ENCODE measurements at places on chromosomes 5 and 9. TPM values are rescaled to one million over a fixed set of nuclear protein-coding genes. Genes with fewer than 3 reads are reported as not detected.

TAF11L5 gene
- not detected for total RNA-seq

DNA sequence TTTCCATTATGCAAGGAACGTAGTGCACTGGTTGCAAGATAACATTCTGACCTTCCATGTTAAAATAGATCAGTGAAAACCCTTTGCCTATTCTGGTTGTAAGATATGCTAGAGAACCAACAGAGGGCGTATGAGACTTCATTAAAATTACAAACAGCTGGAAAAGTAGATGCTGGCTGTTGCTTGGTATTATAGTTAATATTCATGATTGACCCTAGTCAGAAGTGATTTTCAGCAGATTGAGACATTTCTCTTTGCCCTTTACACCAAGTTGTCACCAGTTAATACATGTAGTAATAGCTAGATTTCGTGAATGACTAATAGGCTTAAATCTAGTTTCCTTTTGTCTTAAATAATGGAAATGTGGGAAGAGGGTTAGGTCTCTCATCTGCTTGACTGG is 13.8 kb upstream of the FGF18 start:
- DNase-seq, result no peak

- DNase-seq, result no peak
Measured at GRCh38 chr5:135985951-135986350, 31.2 kb upstream of the LECT2 start.

ADAMTSL2 gene
- 8.8 TPM for total RNA-seq

GRCh38 chr5:103690676-103691075 is 128.1 kb upstream of the NUDT12 start:
- DNase-seq, result no peak

CNTNAP3 gene
- total RNA-seq, result 9.4 TPM

DOK3 gene
- 7.9 TPM for total RNA-seq

GRCh38 chr5:143601917-143602333 is 198.4 kb upstream of the NR3C1 start:
- DNase-seq, result no peak

DNA sequence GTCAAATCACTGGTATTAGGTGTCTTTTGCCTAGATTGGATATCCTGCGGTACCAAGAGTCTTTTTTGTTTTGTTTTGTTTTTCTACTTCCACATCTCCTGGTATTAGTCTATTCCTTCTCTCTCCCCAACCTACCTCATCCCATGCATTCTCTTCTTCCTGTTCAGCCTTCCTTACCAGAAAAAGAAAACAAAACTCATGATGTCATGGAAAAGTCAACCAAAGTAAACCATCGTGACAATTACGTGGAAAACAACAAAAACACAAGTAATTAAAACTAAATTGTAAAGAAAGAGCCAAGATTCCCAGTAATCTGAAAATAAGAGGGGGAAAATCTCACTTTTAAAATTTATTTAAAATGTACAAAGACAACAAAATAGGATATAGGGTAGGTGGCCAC is 38.3 kb downstream of the TMEM167A start:
- no peak for DNase-seq

DNA sequence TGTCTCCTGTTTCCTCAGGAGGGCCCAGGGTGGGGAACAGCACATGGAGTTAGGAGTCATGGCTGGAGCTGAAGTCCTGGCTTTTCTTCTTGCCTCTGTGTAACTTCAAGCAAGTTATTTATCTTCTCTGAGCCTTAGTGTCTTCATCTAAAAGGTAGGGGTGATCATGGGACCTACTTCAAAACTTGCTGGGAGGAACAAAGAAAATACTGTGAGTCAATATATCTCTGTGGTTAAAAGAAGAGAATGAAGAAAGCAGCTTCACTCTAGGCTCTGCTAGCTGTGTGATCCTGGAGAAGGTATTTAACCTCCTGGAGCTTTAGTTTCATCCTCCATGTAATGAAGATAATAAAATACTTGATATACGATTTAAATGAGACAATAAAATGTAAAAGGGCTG is 26.5 kb downstream of the AFAP1L1 start:
- no peak for DNase-seq

DNA sequence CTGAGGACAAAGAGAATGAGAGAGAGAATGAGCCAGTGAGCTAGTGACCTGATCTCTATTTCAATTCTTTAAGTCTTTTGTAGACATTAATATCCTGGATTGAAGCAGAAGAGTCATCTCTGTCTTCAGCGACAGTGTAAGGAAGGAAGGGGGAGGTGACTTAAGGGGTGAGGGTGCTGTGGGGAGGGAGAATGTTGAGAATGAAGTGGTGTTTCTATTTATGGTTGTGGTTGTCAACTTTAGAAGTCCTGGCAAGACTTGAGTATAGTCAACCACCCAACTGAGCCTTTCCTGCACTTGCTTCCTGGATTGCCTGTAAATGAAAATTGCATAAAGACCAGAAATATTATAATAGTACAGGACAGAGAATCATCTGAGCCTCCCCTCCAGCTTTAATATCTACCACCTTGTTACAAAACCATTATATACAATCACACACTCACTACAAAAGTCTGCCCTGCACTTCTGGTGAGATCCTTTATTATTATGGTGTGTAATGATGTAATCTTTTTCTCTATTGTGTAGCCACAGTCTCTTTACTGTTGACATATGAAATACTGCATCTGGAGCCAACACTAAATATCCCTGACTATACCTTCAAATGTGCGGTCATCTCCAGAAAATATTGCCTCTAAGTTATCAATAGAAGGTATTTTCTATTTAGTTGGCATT is 91.7 kb downstream of the NTRK2 start:
- DNase-seq, result no peak

DNA sequence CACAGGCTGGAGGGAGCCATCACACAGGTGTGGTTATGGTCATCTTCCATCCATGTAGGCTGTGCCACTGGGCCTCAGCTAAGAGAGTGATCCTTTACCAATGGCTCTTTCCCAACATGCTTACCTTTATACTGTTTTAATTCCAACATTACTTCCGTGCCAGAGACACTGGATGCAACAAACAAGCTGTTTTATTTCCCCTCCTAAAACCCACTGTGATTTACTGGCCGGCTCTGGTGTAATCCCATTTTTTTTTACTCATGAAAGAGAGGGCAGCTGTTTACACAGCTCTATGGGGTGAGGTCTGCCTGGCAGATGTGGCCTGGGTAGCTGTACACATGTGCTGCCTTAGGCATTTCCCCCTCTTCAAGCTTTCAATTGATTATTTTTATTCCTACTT is 58.5 kb downstream of the MACROH2A1 start:
- no peak for DNase-seq

GRCh38 chr5:100472091-100472490 is 63.1 kb upstream of the FAM174A start:
- DNase-seq, result no peak

GRCh38 chr5:16723821-16724220 is 107.0 kb upstream of the RETREG1 start:
- DNase-seq, result no peak

GRCh38 chr9:18441261-18441660 is 32.7 kb upstream of the ADAMTSL1 start:
- no peak for DNase-seq

DNA sequence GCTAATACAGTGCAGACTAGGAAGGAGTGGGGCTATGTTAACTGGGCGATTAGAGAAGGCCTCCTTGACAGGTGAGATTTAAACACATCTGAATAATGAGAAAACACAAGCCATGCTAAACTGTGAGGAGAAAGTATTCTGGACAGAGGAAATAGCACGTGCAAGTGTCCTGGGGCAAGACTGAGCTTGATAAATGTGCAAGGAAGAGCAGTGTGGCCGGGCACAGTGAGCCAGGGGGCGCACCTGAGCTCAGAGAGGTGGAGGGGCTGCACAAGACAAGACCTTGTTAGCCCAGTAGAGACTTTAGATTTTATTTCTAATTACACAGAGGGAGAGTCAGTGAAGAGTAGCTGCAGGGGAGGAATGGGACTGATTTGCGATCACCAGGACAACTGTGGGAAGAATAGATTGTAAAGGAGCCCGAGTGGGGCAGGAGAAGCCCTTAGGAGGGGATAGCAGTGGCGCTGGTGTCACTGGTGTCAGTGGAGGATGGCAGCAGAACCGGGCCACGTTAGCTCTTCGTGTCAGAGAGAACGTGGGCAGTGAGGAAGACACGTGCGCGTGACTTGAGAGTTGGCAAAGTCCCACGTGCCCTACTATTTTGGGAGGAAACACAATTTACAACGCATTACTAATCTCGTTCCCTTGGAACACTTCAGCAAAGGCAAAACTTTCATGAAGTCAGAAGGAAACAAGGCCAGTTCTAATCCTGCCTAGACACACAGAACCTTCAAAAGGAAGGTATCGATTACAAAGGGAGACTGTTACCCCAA is 17.9 kb upstream of the C5orf47 start:
- no peak for DNase-seq

DNA sequence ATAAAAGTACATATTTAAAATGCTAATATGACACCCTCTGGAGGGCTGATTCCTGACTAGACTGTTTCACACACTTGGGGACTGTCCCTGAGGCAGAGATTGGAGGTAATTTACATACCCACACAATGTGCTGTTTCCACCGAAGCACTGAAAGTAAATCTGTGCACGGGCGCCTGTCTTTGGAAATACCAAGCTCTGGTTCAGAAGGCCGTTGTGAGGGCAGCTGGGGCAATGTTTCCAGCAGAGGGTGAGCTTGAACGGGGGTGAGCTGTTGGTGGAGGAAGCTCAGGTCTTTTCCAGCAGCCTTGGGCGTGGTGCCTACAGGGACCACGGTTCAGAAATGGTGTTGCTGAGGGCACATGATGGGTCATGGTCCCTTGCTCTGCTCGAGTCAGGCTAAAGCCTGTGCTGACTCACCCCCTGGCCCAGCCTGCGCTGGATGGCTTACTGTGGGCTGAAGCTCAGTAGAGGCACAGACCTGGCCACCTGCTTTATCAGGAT is 25.8 kb upstream of the HMCN2 start:
- DNase-seq, result no peak

DNA sequence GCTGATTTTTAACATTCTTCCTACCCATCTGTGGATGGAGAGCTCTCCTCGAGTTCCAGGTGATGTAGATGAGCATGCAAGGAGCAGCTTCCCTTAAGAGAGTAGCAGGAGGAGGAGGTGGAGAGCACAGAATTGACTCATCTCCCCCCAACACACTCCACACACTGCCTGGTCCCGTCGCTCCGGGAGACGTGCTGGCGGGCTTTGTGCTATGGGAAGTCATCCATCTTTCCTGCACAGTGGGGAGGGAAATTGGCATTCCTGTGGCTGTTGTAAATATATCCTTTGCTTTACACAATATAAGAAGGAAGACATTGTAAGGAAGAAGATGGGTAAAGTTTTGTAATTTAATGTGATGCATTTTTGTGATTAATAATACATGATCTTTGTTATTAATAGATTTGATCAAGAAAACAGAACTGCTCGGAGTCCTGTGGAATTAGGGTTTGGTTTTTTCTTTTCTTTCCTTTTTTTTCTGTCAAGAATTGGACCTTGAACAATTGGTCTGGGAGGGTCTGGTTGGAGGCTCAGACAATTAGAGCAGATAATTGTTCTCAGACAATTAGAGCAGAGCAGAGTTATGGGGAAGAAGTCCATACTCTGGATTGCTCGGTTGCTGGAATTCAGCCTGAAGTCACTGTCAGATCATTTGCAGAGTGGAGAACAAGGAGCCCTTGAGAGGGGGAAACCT is 297.8 kb downstream of the GADD45G start:
- DNase-seq, result no peak

GSN gene
- 510 TPM for total RNA-seq

- DNase-seq, result no peak
Measured at GRCh38 chr5:118009741-118010297, 978.5 kb downstream of the DTWD2 start.

IFNA8 gene
- not detected for total RNA-seq

DNA sequence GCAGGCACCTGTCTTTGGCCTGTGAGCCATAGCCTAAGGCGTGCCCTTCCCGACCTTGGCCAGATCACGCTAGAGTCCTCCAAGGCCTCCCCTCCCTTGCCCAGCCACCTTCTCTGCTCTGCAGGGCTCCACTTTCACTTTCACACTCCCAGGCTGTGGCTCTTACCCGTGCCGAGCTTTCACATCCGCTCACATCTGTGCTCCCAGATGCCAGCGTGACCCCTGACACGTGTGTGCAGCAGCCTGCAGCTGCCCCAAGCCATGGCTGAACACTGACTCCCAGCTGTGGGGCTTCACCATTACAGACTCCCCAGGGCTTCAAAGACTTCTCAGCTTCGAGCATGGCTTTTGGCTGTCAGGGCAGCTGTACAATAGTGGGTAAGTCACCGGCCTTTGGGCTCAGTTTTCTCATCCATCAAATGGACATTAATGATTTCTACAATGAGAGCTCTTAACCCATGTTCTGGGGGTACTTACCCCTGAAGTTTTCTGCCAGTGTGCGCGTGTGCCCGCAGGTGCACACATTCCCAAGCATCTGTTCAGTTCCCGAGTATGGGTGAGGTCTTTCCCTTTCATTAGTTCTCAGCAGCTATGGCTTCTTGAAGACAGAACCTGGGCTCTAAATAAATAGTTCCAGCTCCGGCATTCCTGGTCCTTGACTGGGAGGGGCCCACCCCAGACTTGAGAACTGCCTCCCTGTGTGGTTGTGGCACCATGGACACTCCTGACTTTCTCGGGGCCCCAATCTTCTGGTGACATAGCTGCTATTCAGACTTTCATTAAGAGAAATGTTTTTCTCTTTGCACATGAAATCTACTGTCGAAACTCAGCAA is 118.6 kb downstream of the RGS3 start:
- DNase-seq, result peak; percentile 82

- DNase-seq, result no peak
Measured at GRCh38 chr5:75672616-75673015, 44.6 kb downstream of the POC5 start.

DNA sequence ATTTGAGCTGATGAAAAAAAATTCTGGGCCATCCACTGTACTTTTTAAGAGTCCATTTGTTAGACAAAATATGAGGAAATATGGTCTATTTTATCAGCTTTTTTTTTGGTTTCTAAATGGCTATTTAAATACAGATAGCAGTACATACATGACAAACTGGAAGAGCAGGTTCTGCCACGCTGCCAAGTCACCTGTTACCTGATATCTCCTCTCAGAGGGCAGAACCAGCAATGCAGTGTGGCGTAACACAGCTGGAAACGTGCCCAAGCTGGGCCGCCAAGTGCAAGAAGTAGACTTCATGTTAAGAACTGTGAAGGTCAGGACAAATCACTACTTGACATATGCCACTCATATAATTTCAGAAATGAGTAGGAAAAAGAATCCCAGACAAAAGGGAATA is 8.1 kb downstream of the MCIDAS start:
- DNase-seq, result peak; percentile 88

DNA sequence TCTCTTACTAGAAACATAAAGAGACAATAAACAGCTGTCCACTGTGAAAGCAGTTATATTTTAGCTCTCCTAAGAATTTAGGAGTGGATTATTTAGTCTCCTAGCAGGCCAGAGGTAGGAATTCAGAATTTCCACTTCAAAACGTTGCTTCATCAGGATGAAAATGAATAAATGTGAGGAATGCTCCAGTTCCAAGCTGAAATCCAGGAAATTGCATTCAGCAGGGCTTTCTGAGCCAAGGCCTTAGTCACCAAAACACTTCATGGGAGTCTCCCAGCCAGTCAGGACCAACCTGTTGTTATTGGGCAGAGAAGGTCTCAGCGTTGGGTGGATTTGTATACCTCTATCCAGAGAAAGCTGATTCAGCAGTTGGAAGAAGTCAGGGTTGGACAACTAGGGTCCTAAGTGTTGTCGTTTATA is 1040.3 kb downstream of the TLE1 start:
- no peak for DNase-seq

All from ureter (tissue), 1 donor.